ENCODE measurements at places on chromosomes 3 and 15.

- DNase-seq = no peak
These were observed 228.2 kb upstream of the TPRG1 start for GRCh38 chr3:188943591-188943990.

DNA sequence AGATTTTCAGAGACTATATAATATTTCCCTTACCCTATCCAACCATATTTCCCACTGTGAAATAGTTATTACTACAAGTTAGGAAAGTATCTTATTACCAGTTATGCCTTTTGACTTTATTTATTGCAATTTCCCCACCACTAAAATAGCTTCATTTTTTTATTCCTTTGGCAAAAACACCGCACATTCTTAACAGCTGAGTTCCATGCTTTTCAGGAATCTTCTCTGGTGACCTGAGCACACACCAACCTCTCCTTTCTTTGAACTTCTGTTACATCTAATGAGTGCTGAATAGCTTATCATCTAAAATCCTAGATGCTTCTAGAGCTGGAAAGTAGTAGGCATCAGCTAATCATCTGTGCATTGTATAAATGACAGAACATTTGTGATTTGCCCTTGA, 99.1 kb downstream of the UBE2E2 start:
- DNase-seq = no peak

GRCh38 chr15:68612979-68613740, 34.4 kb downstream of the CORO2B start:
- no peak for DNase-seq

DNA sequence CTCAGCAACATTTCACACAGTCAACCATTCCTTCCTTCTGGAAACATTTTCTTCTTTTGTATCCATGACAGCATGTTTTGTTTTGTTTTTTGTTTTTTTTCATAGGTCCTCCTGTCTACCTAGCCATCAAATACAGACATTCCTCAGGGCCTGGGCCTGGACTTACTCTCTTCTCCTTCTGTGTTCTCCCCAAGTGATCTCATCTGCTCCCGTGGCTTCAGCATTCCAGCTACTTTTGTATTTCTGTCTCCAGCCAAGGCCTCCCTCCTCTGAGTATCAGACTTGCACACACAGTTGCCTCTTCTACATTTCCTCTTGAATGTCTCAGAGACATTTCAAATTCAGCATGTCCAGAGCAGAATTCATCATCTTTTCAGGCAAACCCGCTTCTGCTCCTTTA, 82.4 kb downstream of the HCN4 start:
- no peak for DNase-seq

- DNase-seq = no peak
These were observed 216.4 kb downstream of the DPH6 start for GRCh38 chr15:35329521-35329961.

GRCh38 chr15:41001524-41002214, 48.4 kb downstream of the CHAC1 start:
- DNase-seq = no peak
